ENCODE measurements at places on chromosomes 16 and 17.
A peak's percentile ranks its signal among the peaks of the same experiment; 100 is the strongest.

DNA sequence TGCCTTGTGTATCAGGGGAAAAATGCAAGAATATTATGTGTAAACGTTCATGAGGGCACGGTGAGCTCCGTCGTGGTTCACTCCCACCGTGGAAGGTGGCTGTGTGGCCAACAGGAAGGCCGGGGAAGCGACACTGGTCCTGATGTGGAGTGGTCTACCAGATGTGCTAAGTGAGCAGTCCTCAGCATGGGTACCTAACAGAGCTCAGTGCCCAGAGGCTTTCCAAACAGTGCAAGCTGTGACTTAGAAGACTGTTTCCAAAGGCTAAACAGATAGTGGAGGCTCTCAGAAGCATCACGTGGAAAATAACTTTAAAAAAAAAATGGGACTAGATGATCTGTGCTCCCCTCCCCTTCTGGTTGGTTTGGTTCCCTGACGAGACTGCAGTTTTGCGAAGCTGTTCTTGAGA is 199.3 kb upstream of the CHMP6 start:
- no peak for DNase-seq

DNA sequence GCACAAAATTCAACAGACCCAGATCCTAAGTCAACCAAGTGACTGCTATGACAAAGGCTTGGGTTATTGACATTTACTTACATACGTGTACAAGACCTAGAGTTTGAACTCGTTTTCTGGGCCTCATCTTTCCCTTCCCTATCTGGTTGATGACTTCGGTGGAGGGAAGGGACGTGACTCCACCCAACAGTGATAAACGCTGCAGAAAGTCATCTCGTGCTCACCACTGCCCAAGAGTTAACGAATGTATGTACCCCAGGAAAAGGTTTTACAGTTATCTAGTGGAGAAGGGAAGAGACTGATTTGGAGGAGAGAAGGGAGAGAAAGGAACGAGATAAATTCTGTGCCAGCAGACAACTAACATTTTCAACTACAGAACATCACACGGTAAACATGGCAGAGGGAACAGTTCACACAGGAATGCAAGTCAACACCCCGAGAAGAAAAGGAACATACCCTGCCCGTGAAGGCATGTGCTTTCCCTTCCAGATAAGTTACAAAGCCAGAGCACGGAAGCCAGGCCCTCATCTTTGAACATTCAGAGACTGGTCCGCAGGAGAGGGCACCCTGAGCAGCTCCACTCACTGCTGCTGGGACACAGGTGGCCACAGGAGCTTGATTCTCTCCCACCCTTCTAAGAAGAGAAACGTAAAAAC is 13.9 kb upstream of the CYTH1 start:
- no peak for DNase-seq

DNA sequence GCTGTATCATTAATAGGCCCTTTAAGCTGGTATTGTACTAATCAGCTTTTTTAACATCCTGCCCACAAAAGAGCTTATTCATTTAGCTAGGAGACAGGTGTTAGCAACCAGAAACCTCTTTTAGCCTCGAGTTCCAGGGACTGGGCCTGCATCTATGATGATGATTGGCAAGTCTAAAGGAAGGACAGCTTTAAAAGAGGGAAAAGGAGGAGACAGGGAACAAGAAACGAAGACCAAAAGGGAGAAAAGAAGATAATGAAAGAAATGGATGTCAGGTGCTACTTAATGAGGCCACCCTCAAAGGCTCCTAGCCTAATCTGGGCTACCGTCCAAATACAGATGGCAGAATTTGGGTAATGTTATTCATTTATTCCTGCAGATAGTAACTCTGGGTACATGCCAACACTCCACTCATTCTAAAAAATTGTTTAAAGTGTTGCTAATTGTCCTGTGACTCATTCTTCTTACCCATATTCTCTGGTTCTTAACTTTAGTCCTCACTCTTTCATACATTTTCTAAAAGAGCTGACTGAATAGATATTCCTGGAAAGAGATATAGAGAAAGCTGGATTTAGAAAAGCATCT is 18.7 kb upstream of the RFFL start:
- DNase-seq, result no peak

DNA sequence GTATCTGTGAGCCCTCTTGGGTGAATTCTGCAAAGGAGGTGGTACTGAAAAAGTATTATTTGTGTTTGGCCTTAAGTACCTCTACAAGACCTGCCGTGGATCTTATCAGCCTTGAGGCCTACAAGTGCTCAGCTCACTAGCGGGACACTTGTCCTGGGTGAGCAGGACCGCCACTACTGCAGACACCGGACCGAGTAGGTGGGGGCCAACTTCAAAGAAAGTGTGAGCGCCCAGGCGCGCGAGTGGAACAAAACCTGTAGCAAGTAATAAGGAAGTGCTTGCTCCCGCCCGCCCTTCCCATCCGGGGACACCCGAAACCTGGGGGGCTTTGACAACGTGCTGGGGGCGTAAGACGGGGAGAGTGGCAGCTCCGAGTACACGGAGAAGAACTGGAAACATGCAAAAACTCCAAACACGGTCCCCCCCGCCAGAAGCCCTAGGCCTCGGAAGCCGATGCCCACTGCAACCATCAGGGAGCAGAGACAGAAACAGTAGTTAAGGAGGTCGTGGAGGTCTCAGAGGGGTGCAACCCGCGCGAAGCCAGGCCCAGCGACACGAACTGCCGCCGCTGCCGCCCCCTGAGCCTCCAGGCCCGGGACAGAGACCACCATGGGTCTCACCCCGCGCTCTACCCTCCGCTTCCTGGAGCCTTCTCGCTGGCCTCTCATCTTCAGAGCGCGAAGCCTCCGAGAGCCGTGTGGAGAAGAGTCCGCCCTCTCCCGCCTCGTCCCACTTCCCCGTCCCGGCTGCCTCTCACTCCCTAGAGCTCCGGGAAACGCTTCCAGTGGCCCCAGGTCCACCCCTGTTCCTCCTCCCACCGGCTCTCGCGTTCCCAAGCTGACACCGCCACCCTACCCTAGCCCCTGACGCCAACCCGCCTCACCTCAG is 537 bp downstream of the CNOT1 start:
- peak; percentile 58 for DNase-seq

- DNase-seq, result no peak
Observed at GRCh38 chr17:74552037-74552436, 6.1 kb upstream of the CD300C start.

GRCh38 chr16:53984936-53985335 is 281.0 kb downstream of the FTO start:
- DNase-seq, result no peak

DNA sequence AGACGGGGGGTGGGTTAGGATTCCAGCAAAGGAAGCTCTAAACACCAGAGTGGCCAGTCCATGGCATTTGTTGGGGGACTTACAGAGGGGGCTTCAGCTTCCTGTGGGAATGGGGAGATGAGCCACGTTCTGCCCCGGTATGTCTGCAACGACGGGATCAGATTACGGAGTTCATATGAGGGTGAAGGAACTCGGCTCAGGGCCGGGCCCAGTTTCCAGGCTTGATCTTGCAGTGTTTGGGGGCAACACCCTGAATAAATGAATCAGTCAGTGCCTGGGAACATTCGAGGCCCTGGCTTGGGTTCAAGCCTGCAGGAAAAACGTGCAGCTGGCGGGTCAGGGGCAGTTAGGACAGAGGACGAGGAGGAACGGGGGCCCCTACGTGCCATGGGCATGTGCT is 54.0 kb downstream of the JPH3 start:
- no peak for DNase-seq

GRCh38 chr17:69593351-69593715 is 178.8 kb downstream of the MAP2K6 start:
- DNase-seq, result no peak

GRCh38 chr16:4136229-4136813 is 20.1 kb upstream of the ADCY9 start:
- no peak for DNase-seq

DNA sequence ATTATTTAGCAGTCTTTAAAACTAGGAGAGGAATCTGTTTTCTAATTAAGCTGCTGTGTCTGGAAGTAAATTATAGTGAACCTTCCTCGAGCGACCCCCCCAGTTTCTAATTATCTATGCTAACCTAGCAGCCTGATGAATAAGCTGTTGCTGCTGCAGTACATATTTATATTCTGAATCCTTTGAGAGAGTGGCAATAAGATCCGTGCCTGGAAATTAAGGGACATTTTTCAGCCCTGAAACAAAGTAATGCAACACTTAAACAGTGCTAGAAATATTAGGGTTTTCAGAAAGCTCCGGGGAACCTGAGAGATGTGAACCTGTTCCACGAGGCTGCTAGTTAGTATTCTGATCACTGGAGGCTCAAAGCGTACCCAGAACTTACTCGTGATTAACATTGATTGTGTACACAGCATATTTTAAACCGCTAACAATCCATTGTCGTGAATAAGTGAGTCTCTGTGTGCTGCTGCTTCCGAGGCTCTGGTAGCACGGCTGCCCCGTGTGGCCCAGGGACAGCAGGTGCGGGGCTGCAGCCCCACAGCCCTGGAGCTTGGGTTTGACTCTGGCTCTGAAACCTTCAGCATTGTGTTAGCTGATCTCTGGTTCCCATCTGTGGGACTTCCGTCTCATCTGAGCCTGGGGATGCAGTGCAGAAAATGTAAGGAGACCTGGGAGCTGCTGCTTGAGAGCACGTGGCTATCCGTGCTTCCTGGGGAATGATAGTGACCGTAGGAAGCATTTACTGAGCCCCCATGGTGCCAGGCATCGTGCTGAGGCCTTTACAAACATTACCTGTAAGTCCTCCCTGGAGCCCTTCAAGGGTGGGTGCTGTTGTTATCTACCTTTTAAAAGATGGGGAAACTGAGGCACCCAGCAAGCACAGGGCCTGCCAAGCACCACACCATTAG is 190.9 kb upstream of the CHMP6 start:
- no peak for DNase-seq

- no peak for DNase-seq
Observed at GRCh38 chr16:85463672-85464382, 149.3 kb upstream of the GSE1 start.

DNA sequence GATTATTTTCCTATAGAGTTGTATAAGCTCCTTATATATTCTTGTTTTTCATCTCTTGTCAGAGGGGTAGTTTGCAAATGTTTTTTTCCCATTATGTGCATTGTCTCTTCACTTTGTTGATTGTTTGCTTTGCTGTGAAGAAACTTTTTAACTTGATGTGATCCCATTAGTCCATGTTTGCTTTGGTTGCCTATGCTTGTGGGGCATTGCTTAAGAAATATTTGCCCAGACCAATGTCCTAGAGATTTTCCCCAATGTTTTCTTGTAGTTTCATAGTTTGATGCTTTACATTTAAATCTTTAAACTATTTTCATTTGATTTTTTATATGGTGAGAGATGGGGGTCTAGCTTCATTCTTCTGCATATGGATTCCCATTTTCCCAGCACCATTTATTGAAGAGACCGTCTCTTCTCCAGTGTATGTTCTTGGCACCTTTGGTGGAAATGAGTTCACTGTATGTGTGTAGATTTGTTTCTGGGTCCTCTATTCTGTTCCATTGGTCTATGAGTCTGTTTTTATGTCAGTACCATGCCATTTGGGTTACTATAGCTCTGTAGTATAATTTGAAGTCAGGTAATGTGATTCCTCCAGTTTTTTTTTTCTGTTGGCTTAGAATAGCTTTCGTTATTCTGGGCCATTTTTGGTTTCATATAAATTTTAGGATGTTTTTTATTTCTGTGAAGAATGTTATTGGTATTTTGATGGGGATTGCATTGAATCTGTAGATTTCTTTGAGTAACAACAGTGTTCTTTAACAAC is 165.8 kb downstream of the ABCA8 start:
- no peak for DNase-seq

GRCh38 chr17:16938496-16939207 is 33.3 kb downstream of the TNFRSF13B start:
- no peak for DNase-seq

GRCh38 chr17:29682054-29682453 is 59.3 kb upstream of the CORO6 start:
- no peak for DNase-seq

DNA sequence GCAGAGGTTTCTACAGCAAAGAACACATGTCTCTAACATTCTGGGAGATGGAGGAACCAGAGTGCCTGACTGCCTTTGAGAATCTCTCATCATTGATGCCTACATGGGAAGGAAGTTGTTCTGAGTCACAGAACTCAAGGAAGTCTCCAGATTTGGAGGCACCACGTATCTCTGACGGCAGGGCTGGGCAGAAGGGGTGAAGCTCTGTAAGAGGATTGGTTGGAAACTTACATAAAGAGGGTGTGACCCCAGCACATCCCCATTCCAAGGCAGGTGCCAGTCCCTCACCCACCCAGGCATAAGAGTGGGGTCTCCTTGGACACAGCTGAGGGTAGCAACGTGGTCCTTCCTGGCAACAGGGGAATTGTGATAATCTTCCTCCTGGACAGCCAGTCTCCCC is 17.4 kb downstream of the TNFRSF13B start:
- no peak for DNase-seq

GRCh38 chr17:83058266-83058798 is 21.1 kb upstream of the METRNL start:
- DNase-seq, result peak; percentile 34

GRCh38 chr16:87006789-87007745 is 310.1 kb downstream of the C16orf95 start:
- DNase-seq, result no peak

- no peak for DNase-seq
Observed at GRCh38 chr17:40625311-40625710, 22.3 kb downstream of the SMARCE1 start.

DNA sequence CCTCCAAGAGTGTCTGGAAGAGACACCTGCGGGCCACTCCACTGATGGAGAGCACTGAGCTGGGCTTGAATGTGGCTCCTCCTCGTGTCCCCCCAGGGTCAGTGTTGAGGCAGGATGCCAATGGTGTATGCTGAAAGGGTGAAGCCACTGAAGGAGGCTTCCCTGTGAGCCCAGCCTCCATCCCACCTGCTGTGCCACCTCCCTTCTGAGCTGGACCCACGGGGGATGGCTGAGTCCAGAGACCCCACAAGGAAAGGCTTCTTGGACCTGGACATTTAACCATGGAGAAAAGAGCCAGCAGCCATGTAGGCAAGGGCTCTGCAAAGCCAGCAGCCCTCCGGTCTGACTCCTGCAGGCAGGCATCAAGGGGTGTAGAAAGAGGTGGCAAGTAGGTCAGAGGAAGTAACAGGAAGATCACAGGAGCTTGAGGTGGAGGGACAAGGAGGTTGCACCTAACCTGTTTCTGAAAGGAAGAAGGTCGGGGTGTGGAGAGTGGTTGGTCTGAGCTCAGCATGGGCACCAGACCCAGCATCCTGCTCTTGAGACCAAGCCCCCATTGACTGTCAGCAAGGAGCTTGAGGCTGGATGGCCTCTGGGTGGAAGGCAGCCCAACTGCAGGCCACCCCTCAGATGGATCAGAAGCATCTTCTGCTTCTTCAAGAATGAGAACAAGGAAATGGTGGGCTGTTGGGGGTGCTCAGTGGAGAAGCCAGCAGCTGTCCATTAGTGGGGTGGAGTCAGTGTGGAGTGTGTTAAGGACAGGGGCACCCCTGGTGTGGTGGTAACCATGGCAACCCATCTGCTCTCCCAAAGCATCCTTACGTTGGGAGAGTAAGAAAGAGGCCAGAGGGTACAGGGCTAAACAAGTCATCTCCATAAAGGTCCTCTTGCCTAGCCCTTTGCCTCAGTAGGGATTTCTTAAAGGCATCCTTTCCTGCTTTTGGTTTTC is 80.7 kb downstream of the PLD6 start:
- peak; percentile 68 for DNase-seq

GRCh38 chr16:80433623-80434022 is 107.2 kb upstream of the DYNLRB2 start:
- DNase-seq, result no peak

- DNase-seq, result no peak
Observed at GRCh38 chr16:21145738-21146137, 4.9 kb downstream of the DNAH3 start.
